ENCODE measurements at places on chromosomes 3 and 15.

GRCh38 chr15:50906954-50907600 lies 1.4 kb upstream of the AP4E1 start:
- peak; percentile 42 for DNase-seq

DNA sequence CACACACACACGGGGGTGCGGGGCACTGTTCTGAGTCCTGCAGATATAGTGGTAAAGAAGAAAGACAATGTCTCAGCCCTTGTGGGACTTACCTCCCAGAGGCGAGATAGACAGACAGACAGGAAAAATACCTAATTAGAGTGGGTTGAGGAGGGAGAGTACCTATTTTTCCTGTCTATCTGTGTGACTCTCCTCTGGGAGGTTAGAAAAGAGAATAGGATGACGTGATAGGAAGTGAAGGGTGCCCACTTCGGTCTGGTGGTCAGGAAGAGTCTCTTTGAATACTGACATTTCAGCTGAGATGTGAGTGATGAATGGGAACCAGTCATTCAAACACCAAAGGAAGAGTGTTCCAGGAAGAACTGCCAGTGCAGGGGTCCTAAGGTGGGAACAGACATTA lies 4.1 kb upstream of the APOD start:
- no peak for DNase-seq

GRCh38 chr3:118577055-118577777 lies 457.4 kb downstream of the IGSF11 start:
- DNase-seq = no peak

GRCh38 chr3:174439331-174440252 lies 419.5 kb upstream of the NAALADL2 start:
- DNase-seq = peak; percentile 19

DNA sequence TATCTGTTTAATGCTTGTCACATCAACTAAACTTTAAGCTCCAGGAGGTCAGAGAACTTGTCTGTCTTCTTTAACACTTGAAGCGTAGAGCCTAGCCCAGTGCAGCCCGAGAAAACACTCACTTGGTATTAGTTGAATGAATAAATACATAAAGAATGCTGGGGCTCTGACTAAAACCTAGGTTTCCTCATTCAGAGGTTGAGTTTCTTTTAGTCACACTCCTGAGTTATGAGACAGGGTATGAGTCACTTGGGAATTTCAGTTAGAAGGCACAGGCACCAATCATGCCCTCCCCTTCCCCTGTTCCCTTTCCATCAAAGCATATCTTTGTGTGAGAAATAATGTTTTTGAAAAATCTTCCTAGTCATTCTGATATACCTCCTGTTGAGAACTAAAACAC lies 589.8 kb upstream of the DPPA4 start:
- peak; percentile 15 for DNase-seq

GRCh38 chr3:141150931-141151330 lies 80.7 kb upstream of the PXYLP1 start:
- DNase-seq = no peak

DNA sequence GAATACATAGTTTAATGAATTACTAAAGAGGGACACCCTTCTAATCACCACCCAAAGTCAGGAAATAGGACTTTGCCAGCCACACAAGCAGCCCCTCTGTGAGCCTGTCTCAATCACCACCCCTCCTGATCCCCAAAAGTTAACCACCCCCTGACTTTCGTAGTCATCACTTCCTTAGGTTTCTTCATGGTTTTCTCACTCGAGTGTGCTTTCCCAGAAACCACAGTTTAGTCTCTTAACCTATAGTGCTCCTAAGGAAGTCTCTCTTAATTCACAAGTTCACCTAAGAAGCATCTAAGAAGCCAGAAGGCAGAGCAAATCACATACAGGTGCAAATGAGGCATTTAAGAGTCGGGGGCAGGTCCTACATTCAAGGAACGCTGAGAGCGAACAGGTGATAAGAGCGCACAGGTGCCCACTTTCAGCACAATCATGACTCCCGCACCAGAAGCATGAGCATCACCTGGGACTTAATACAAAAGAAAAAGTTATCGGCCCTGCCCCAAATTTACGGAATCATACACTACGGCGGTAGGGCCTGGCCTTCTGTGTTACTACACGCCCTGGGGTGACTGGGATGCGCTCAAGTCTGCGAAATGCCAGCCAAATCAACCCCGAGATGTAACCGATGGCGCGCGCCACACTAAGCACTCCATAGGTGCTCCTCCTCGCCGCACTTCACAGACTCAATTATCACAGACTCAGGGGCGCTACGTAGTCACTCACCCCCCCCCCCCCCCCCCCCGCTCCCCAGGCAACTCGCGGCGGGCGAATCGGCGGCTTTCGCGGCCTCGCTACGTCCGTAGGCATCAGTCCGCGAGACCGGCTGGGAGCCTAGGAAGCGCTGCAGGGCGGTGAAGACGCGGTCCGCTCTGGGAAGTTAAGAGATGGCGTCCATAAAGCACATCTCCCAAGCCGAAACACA lies 815 bp downstream of the ULK4 start:
- peak; percentile 75 for DNase-seq

DNA sequence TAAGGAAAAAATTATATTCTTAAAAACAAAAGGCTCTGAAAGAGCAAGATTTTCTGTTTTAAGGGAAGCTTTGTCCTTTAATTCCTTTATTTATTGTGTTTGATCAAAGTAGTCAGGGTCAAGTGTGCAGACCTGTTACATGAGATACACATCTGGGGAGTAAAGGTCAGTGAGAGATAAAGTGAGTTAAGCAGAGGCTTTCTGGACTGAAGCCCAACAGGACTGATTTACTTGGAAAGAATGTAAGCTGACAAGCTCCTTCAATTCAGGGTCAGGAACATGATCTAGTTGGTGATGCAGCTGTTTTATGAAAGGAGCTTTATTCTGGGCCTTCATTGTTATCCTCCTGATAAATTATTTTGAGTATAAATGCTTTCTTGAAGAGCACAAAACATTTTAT lies 20.7 kb upstream of the OTOL1 start:
- no peak for DNase-seq

Data from OCI-M1 (cell line).